ENCODE measurements at places on chromosomes 5 and 9.

DNA sequence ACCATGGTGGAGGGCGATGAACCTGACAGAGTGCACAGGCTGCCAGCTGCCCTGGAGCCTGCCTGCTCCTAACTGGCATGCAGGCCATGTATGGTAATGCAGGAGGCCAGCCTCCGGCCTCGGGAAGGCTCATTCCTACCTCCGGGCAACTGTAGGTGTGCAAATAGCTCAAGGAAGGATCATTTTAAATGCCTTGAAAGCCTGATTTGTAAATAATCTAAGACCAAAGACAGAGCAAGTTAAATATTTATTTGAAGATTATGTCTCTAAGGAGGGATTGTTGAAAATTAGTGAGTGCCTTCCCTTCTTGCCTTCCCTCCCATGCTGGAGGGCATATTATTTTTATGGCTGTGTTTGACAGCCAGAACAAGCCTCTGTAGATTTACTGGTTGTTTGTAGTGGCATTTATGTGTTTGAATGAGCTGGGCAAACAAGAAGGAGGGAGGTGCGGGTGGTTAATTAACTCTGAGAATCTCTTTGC is 285.7 kb upstream of the TUT7 start:
- DNase-seq: no peak

- DNase-seq: no peak
Observed at GRCh38 chr5:72999916-73000315, 44.1 kb downstream of the FCHO2 start.

GRCh38 chr9:16315720-16316119 is 554.8 kb downstream of the BNC2 start:
- DNase-seq: no peak

DNA sequence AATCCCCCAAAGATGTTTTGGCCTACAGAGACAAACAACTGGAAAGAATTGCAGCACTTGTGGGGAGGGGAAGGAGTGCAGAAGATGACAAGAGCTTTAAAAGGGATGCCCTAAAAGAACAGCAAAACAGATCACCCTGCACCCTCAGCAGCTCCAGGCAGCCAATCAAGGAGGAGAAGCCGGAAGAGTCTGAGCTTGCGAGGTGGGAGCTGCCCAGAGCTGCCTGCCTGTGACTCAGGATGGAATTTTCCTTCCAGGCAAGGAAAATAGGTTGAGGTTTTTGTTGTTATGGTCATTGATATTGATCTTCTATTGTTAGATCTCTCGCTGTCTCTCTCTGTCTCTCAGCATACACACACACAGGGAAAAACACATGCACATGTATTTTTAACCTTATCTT is 70.3 kb upstream of the MAP1B start:
- no peak for DNase-seq

DNA sequence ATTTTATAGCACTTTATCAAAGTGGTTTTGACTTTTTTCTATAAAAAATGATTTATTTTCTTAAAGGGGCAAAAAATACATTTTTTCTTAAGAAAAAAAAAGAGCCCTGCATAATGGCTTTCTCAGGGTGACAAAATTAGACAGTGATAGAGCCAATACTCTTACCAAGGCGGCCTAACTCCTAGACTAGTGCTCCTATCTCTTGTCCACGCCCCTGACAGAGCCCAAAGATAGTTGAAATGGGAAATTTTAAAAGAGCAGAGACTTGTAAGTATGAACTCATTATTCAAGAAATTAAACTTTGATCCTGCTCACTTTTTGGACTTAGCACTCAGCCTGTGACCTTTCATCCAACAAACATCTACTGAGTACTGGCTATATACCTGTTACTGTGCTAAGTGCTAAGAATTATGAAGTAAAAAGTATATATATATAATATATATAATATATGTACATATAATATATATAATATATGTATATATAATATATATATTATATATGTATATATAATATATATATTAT is 1.2 kb downstream of the INVS start:
- no peak for DNase-seq

DNA sequence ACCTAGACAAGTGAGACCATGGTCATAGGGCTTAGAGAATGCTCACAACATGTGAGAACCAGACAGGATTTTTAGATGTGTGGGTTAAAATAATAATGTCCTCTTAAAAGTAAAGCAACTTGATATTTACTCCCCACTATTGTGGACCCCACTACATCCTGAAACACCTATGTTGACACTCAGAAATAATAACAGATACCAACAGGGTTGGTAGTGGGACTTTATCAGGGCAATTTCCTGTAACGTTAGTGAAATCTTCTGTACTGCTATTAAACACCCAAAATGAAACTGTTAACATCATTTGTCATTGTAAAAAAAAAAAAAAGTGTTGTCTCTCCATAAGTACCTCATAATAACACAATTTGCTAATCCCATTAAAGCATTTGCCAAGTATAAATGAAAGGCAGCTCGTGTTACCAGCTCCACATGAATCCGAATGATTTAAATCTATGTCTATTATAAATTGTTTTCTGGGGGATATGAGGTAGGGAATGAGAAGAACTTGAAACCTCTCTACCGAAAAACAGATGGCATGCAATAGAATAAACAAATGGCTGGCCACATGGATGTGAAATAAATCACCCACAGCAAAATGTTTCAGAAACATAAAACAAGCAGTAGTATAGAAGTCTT is 285.9 kb downstream of the ARHGEF28 start:
- DNase-seq: no peak

GRCh38 chr5:64018966-64019365 is 56.7 kb upstream of the HTR1A start:
- DNase-seq: no peak

DNA sequence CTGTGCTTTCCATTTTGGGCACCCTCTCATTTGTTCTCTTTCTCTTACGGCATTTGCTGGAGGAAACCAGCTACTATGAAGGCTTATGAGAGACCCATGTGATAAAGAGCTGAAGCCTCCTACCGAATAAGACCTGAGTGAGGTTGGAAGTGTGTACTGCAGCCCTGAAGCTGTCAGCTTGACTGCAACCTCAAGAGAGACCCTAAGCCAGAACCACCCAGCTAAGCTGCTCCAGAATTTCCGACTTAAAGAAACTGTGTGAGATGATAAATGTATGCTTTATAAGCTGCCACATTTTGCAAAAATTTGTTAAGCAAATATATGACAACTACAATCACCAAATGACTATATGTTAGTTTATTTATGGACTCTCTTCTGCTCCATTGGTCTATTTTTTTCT is 151.7 kb upstream of the PTPRD start:
- DNase-seq: no peak

- peak; percentile 10 for DNase-seq
Observed at GRCh38 chr5:145834917-145835847, at the start of gene PRELID2. Gene PRELID2, minus strand, starts transcription at chr5:145835342. Its CDS starts 91 bp downstream, at chr5:145835251.

DNA sequence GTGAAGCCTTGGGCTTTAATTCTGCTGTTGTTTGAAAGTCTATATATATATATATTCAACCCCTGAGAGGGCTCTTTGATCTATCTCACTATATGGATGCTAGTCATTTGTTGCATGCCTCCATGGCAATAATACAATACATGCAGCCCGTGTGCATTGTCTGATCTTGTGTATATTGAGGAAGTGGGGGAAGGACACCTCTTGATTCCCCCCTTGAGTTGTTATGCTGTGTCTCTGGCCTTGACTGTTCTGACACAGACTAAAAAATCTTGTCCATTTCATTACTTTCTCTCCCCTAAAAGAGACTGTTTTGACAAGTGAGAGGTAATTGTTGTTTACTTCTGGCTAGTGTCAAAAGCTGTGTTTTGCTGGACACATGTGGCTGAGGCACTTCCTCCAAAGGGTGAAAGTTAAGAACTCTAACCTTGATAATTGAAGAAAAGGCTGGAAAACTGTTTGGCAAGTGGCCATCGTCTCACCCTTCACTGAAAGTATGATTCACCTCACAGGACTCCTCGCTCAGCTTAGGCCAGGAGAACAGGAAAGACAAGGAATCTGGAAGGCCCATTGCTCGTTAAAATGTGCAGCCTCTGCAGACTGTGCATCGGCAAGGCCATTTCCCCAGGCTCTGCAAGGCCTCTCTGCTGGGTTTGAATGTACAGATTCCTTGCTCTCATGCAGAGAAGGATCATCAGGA is 304.0 kb downstream of the PRELID2 start:
- DNase-seq: no peak

GRCh38 chr5:74322191-74322590 is 318.3 kb downstream of the ENC1 start:
- no peak for DNase-seq

- DNase-seq: no peak
Observed at GRCh38 chr5:162209005-162209605, 141.5 kb downstream of the GABRG2 start.

GRCh38 chr5:65066387-65067146 is 297.8 kb downstream of the CWC27 start:
- DNase-seq: no peak

DNA sequence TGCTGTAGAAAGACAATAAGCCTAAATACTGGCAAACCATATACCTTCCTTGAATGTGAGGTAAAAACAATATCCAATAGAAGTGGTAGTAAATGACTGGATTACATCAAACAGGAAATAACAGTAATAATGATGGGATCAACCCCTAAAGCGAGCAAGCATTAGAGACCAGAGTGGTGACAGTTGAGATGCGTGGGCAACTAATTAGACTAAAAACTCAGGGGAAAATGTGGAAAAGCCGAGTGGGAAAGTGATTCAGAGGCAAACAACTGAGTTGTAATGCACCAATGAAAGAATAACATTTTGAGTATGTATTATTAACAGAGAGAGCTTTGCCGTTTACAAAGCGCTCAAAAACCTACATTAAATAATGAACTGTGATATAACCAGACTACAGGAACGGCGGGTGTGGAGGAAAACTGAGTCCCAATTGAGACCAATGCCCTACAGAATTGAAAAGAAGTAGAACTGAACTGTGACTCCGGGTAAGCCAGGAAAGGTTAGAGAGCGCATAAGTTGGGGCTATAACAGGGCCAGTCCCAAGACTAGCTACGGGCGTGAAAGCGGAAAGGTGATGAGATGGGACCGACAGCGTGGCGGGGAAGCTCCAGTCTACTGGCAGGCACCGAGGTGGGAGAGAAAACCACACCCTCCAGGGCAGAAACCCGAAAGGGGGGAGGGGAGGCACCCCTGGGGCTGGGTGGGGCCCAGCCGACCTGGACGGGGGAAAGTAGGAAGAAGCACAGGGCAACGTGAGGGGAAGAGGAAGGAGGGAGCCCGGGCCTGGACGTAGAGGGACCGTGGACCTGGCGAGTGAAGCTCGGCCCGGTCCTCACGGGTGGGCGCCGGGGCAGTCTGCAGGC is 592 bp downstream of the UBAP2 start:
- DNase-seq: no peak

- DNase-seq: no peak
Observed at GRCh38 chr9:34106110-34106509, 20.4 kb downstream of the DCAF12 start.

DNA sequence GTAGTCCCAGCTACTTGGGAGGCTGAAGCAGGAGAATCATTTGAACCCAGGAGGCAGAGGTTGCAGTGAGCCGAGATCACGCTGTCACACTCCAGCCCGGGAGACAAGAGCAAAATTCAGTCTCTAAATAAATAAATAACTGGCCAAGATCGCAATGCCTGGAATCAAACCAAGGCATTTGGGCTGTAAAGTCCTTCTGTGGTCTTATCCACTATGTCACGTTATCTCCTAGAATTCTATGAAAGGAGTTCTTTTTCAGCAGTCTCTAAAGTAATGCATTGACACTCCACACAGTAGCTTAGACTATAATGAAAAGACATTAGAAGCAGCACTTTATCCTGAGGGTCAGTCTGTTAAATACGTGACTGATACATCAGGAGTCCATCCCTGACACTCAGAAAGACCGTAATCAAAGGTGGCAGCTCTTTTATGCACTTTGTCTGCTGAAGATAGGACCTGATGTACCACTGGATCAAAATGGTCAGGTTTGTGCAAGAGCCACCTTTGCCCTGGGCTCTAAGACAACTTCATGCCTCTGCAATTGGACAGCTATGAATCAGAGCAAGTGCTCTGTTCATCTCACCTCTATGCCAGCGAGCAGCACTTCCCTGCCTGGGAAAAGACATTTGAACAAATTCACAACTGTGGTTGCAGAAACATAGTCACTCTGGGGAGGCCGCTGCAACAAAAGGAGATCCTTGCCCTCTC is 31.7 kb upstream of the GNA14 start:
- DNase-seq: no peak

- no peak for DNase-seq
Observed at GRCh38 chr9:93503381-93503780, 50.0 kb upstream of the FAM120AOS start.

GRCh38 chr5:81739291-81739690 is 11.6 kb downstream of the SSBP2 start:
- no peak for DNase-seq

GRCh38 chr5:54136516-54137440 is 173.6 kb downstream of the ARL15 start:
- no peak for DNase-seq

DNA sequence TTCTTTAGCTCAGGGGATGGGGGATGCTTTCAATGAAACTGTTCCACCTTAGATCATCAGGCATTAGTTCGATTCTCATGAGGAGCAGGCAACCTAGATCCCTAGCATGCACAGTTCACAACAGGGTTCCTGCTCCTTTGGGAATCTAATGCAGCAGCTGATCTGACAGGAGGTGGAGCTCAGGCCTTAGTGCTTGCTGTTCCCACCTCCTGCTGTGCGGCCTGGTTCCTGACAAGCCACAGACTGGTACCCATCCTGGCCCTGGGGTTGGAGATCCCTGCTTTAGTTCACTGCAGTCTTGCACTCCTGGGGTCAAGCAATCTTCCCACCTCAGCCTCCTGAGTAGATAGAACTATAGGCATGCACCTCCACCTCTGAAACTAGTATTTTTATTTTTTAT is 1369.8 kb upstream of the NUDT12 start:
- no peak for DNase-seq

GRCh38 chr5:78526049-78526525 is 122.5 kb downstream of the LHFPL2 start:
- no peak for DNase-seq

- no peak for DNase-seq
Observed at GRCh38 chr5:137935694-137936093, 46.4 kb downstream of the PKD2L2 start.

DNA sequence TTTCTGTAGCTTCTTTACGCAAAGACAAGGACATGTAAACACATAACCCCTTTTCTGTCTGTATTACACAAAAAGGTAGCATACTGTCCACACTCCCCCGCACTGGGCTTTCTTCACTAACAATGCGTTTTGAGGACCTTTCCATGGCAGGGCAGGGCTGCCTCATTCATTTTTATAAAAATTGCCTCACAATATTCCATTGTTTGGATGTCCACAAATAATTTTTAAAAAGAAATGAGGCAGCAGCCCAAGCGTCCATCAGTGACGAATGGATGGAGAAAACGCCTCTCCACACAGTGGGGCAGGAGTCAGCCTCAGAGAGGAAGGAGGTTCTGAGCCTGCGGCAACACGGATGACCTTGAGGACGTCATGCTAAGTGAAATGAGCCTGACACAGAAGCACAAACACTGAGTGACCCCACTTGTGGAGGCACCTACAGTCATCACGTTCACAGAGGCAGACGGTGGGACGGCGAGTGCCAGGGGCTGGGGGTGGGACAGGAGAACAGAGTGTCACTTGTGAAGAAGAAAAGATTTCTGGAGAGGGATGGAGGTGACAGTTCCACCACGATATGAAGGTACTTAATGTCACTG is 67.8 kb downstream of the RASGEF1C start:
- DNase-seq: no peak

- no peak for DNase-seq
Observed at GRCh38 chr5:10520706-10521105, 43.2 kb upstream of the ANKRD33B start.

- DNase-seq: no peak
Observed at GRCh38 chr5:171702135-171702770, 83.4 kb upstream of the SMIM23 start.
